ENCODE measurements at places on chromosomes 6 and 20.

DNA sequence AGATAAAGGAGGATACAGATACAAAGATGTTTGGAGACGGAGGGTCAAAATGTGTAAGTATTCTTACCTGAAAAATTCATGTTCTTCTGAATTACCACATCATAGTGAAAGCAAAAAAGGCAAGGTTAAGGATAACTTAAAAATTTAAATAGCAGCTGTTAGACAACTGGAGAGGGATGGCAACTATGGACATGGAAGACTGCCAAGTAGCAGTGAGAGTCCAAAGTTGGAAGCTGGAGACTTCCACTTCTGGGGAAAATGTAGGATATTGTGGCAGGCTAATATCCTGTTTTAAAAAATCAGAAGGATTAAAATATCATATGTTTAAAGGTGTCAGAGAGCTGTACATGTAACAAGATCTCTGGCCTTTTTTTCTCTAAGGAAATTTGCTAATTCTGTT, 29.8 kb downstream of the SYCP2 start:
- DNase-seq = no peak

DNA sequence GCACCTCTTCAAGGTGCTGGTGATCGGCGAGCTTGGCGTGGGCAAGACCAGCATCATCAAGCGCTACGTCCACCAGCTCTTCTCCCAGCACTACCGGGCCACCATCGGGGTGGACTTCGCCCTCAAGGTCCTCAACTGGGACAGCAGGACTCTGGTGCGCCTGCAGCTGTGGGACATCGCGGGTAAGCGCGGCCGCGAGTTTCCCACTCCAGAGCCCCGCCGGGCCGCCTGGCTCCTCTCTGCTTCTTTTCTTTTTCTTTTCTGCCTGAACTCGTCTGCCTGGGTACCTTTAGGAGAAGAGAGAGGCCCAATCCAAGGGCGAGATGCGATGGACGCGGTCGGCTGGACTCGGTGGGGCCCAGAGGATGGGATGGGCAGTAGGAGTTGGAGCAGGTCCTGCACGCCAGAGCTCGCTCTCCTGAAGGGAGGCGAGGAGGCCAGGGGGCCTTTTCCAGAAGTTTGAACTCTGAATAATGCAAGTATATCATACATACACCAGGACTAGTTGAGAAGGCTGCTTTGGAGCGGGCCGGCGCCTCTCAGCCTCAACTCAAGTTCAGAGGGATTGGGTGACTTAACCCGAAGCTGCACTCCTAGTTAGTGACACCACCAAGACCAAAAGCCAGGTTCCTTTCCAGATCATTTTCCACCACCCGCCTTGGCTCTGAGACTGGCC, 445 bp downstream of the RAB32 start:
- DNase-seq = no peak

DNA sequence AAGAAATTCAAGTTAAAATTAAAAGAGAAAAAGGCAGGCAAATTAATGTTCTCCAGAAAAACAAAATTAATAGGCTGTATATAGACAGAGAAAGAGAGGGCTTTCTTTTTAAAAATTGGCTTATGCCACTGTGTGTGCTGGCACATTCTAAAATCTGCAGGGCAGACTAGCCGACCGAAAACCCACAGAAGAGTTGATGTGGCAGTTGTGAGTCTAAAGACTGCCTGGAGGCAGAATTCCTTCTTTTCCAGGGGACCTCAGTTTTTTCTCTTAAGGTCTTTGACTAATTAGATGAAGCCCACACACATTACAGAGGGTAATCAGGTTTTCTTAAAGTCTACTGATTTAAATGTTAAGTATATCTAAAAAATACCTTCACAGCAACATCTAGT, 85.7 kb downstream of the GJA1 start:
- no peak for DNase-seq

GRCh38 chr20:25294459-25295385, 46.8 kb downstream of the PYGB start:
- DNase-seq = no peak

- DNase-seq = no peak
These were observed 141.3 kb downstream of the ADGRB3 start for GRCh38 chr6:68776354-68776753.

GRCh38 chr6:108549741-108550140, 11.0 kb upstream of the FOXO3 start:
- no peak for DNase-seq

DNA sequence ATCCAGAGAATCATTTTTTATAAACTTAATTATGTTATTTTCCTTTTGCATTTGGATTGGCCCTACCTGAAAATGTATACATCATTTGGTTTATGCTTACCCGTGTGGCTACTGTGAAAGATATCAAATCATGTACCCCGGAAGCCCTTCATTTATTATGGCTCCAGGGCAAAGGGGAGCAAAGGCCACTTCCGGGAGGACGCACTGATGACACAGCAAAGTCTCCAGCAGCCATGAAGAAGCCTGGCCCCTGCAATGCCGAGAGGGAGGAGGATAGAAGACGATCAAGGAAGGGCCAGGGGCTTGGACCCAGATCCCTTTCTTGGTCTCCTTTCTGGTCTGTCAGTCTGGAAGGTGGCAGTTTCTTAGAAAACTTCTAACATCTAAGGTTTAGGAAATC, 380.3 kb upstream of the AGPAT4 start:
- no peak for DNase-seq

Measured in SK-N-MC (cell line).